Epithelial cell of esophagus (primary cell): ENCODE measurements at places on chromosomes 4 and X.

GRCh38 chrX:3697701-3698279, 15.7 kb downstream of the PRKX start:
- peak; percentile 77 for DNase-seq

- DNase-seq = no peak
These were observed 273.7 kb downstream of the ARHGAP24 start for GRCh38 chr4:85748654-85749053.

- peak; percentile 50 for DNase-seq
These were observed 100.2 kb upstream of the IL13RA1 start for GRCh38 chrX:118627084-118627758.

DNA sequence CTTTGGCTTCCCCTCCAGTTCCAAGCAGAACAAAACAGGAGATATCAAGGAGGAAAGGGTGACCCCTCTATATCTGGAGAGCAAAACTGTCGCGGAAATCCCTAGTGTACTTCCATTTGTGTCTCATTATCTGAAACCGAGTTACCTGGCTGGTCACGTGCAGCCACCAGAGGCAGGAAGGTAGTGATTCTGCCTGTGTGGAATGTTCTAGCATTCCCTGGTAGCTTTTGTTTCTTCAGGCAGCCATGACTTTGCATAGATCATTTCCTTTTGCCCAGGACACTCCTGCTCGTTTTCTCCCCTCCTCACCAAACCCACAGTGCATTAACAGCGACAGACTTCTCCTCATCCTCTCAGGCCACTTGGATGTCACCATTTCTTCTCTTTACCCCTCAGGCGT, 107.9 kb downstream of the PTTG2 start:
- peak; percentile 44 for DNase-seq

DNA sequence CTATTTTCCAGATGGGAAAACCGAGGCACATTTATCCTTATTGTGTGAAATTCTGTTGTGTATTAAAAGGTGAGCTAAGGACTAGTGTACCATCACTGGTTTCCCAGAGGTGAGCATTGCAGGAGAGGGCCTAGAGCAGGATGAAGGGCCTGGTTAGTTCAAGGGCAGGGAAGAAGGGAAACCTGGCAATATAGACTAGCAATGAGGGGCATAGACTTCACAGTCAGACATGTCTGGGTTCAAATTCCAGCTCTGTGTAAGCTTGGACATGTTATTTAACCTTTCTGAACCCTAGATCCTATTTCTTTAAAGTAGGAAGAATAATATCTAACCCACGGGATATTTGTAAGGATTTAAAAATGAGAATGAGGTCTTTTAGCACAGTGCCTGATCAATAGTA, 50.8 kb downstream of the WDR19 start:
- no peak for DNase-seq

GRCh38 chr4:83516042-83516772, 19.7 kb upstream of the GPAT3 start:
- peak; percentile 91 for DNase-seq

GRCh38 chrX:133175605-133176004, 42.5 kb downstream of the TFDP3 start:
- DNase-seq = no peak

DNA sequence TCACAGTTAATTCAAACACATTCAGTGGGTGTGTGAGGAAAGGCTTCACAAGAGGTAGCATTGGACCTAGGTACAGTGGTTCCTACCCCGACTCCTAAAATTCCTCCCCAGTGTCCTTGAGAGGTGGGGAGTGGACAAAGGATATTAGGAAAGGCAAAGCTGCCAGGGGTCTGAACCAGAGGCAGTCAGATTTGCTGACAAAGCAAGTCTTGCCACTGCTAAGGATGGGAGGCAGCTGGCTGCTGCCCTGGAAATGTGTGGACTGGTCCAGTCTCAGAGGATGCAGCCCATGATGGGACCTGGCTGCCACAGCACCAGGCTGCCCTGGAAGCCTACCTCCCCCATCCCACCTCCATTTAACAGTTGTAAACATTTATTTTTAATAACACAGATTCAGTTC, 4.1 kb upstream of the PHF8 start:
- no peak for DNase-seq
